Progenitor cell of endocrine pancreas (in vitro differentiated cells): ENCODE measurements at places on chromosomes 2 and 18. TPM values are rescaled to one million over a fixed set of nuclear protein-coding genes. Genes with fewer than 3 reads are reported as not detected.

DNA sequence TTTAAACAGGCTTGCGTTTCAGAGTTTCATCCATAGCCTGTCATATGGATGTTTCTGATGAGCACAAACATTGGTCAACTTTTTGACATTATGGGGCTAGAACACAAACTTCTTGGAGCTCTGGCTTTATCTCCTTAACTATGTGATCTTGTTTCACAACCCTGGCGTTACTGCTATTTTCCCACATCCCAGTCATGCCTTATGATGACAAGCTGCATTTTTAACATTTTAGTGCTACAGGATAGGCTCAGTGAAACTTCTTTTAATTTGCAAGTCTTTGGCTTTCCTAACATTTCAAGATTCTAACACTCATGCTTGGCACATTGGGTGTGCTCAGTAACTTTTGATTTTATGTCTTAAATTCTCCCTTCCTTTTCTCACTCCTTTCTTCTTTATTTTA is 21.0 kb upstream of the PDE1A start:
- H3K4me3 ChIP-seq: no peak overlapping the region
- peaks cover 10% of the 10 kb centered on the region for H3K4me1 ChIP-seq
- no peak for DNase-seq
- no peak overlapping the region for H3K27ac ChIP-seq
- H3K27me3 ChIP-seq: no peaks in the 10 kb centered on the region
- no peaks in the 10 kb centered on the region for H3K36me3 ChIP-seq

Gene APCDD1
- 9.7 and 10.9 TPM in 2 replicates for total RNA-seq

GRCh38 chr2:217801115-217801531 is 201.7 kb downstream of the TNS1 start:
- peaks cover 3% of the 10 kb centered on the region for H3K4me1 ChIP-seq
- H3K4me3 ChIP-seq: no peak overlapping the region
- no peaks in the 10 kb centered on the region for H3K36me3 ChIP-seq
- no peak overlapping the region for H3K27ac ChIP-seq
- peaks cover 3% of the 10 kb centered on the region for H3K27me3 ChIP-seq

GRCh38 chr18:36274083-36274715 is 23.3 kb upstream of the FHOD3 start:
- no peaks in the 10 kb centered on the region for H3K4me1 ChIP-seq
- H3K4me3 ChIP-seq: no peak overlapping the region
- H3K36me3 ChIP-seq: no peaks in the 10 kb centered on the region
- no peak overlapping the region for H3K27ac ChIP-seq

DNA sequence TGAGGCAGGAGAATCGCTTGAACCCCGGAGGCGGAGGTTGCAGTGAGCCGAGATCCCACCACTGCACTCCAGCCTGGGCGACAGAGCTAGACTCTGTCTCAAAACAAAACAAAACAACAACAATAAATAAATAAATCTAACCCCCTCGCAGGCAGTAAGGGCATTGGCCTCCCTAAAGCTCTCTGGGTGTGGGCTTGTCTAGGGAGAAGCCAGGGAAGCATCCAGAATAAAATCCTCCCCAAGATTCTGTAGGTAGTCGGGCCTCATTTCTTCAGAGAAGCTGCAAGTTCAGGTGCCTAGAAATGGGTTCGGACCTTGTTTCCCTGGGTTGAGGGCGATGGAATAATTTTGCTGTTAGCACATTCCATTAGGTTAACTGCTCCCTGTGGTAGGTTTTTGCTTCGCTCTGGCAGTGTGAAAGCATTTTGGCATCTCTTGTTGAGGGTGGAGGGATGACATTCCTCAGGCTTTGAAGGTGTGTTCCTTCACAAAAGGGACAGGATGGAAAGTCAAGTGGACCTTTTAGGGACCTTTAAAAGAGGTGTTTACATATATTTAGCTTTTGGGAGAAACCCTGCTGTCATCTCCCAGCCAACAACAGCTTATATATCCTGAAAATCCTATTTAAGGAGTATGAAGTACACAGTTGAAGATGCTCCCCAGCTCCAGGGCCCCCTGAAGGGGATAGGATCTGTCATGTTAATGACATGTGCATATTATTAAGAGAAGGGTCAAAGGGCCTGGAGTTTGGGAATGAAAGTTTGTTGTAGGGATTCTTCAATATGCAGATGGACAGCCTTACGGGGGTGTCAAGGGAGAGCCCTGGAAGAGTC is 17.7 kb downstream of the MYCN start:
- no peak for DNase-seq
- H3K27me3 ChIP-seq: peaks cover 5% of the 10 kb centered on the region
- no peak overlapping the region for H3K27ac ChIP-seq
- no peak overlapping the region for H3K4me3 ChIP-seq
- H3K36me3 ChIP-seq: peaks cover 2% of the 10 kb centered on the region

Gene RASGRP3
- total RNA-seq: 0.49 TPM in 1 of 2 replicates, not detected in the other

DNA sequence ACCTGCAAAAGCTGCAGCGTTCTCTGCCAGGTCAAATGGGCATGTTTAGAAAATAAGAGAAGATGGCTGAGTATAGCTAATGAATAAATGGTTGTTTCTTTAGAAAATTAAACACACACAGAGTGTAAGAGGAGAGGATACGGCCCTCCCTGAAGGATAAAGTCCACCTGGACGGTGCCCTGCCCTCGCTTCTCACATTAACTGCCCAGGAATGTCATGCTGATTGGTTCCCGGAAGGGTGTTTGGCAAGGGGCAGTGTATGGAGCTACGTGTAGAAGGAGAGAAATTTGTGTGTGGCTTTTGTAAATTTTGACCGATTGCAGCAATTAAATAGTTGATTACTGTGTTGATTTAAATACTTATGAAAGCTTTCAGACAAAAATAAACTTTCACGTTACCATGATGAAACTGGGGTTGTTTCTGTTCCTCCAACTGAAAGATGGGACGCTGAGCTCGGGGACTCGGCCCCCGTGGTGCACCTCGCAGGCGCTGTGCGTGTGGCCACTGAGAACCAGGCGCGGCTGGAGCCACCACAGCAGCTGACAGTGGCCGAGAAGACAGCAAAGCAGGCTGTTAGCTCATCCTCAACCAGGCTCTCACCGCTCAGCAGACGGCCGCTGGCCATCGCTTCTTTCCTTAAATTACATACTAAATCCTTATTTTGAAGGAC is 22.7 kb downstream of the MPPE1 start:
- peaks cover 11% of the 10 kb centered on the region for H3K4me1 ChIP-seq
- no peaks in the 10 kb centered on the region for H3K27me3 ChIP-seq
- H3K27ac ChIP-seq: no peak overlapping the region

Gene ECEL1
- 2.0 and 2.9 TPM in 2 replicates for total RNA-seq

DNA sequence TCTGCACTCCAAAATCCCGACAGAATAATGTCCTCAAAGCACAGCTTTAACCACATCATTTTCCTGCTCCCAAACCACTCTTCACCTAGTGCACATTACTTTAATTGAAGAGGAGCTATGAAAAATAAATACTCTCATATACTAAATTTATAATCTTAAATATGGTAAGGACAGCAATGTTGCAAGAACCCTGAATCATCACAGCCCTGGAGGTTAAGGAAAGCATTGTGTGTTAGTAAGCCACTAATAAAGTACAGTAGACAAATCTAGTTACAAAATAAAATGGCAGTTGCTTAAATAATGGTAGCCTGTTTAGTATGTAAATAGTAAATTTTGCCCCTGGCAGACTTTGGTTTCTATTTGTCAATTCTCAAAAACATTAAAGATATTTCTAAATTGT is 27.0 kb upstream of the CCDC178 start:
- H3K4me3 ChIP-seq: no peak overlapping the region
- no peak overlapping the region for H3K27ac ChIP-seq
- DNase-seq: no peak
- H3K27me3 ChIP-seq: no peaks in the 10 kb centered on the region

DNA sequence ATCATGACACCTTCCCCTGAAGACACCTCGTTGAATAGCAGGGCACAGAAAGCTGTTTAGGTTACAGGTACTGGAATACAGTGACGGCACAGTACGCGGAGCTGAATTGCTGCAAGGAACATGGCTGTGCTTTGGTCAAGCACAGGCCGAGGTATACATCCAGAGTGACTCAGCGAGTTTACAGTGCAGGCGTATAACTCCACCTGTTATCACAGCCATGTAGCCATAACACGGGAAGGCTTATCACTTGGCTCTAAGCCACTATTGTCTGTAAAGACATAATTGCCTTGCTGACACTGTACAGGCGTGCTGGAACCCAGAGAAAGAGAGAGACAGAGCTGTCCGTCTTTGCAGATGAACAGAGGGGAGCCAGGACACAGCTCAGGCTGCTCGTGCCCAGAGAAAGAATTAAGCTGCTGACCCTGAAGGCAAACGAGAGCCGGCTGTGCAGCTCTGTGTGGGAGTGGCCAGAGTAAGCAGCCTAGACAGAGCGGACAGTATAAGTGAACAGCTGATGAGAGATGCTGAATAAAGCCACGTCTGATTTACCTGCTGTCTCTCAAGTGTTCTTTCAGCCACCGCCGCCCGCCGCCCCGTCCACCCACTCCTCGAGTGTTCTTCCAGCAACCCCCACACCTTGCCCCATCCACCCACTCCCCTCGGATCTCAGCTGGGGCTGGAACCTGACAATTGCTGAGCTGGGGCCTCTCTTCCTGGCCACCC is 87.3 kb upstream of the PPP1CB start:
- H3K36me3 ChIP-seq: no peaks in the 10 kb centered on the region
- peaks cover 19% of the 10 kb centered on the region for H3K4me1 ChIP-seq
- H3K27ac ChIP-seq: peak overlapping the region; percentile 15
- no peaks in the 10 kb centered on the region for H3K27me3 ChIP-seq
- H3K4me3 ChIP-seq: no peak overlapping the region

Gene SMIM21
- total RNA-seq: not detected in 2 replicates

GRCh38 chr2:133660510-133660909 is 92.2 kb upstream of the NCKAP5 start:
- DNase-seq: no peak
- H3K4me3 ChIP-seq: no peak overlapping the region
- H3K4me1 ChIP-seq: peaks cover 14% of the 10 kb centered on the region
- no peak overlapping the region for H3K27ac ChIP-seq
- H3K36me3 ChIP-seq: no peaks in the 10 kb centered on the region
- H3K27me3 ChIP-seq: peaks cover 33% of the 10 kb centered on the region

- no peak for DNase-seq
- H3K4me1 ChIP-seq: peaks cover 11% of the 10 kb centered on the region
- peaks cover 90% of the 10 kb centered on the region for H3K27me3 ChIP-seq
Measured at GRCh38 chr2:218857371-218858137, 2.1 kb upstream of the WNT6 start.
